ENCODE measurements at places on chromosomes 16 and 17.

DNA sequence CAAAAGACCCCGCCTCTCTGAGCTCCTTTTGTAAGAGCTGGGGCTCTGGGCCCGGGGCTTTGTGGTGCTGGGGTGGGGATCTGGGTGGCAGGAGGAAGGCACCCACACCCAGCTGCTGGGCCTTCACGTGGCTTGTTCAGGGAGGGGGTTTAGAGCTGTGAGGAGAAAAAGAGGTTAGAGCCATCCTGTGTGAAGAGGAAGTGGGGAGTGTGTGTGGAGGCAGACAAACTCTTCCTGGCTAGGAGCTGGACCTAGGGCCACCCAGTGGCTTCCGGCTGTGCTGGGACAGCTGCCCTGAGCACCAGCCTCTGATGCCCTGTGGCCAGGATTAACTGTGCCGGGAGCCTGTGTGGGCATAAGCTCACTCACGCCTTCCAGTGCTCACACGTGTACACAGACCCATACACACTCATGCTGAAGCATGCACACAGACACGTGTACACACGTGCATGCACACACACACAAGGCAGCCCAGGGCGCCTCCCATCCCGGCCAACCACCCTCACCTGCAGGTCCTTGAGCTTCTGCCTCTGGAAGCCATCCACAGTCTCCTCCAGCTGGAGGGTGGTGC lies 7.4 kb downstream of the CIBAR2 start:
- no peak for DNase-seq

GRCh38 chr17:77453613-77454241 lies 313.0 kb downstream of the SEC14L1 start:
- no peak for DNase-seq

GRCh38 chr16:6861815-6862477 lies 470.7 kb upstream of the RBFOX1 start:
- DNase-seq, result no peak

- no peak for DNase-seq
These were observed 9.3 kb upstream of the KREMEN2 start for GRCh38 chr16:2954656-2955381.

DNA sequence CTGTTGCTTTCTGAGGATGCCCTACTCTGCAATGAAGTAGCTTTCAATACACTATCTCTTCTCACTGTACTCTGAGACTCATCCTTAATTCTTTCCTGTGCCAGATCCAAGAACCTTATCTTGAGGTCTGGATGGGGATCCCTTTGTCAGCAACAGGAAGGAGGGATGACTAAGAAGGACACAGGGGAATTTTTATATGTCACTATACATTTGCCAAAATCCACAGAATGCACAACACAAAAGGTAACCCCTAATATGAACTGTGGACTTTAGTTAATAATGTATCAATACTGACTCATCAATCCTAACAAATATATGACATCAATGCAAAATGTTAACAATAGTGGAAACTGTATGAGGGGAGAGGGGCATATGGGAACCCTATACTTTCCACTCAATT lies 4.7 kb upstream of the RBBP6 start:
- DNase-seq, result no peak
